LoVo (cell line): ENCODE measurements at places on chromosomes 2 and 18.

DNA sequence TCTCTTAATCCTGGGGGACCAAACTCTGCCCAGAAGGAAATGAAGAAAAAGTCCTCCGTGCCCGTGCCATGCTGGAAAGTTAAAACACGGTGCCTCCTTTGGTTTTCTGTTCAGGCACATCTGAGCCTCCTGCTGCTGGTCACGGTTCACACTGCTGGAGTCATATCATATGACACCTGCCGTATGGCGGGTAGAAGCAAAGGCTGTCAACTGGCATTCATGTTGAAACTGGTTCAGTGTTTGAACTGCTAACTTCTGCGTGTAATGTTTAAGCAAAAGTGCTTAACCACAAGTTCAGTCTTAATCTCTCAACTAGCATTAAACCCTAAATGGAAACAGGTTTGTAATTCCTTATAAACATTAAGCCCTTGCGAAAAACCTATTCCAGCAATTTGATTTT is 3.1 kb downstream of the STK39 start:
- DNase-seq: no peak

- DNase-seq: no peak
Measured at GRCh38 chr2:232309592-232309991, 69.0 kb upstream of the ALPP start.

GRCh38 chr2:127347734-127348392 is 39.9 kb downstream of the MAP3K2 start:
- no peak for DNase-seq

DNA sequence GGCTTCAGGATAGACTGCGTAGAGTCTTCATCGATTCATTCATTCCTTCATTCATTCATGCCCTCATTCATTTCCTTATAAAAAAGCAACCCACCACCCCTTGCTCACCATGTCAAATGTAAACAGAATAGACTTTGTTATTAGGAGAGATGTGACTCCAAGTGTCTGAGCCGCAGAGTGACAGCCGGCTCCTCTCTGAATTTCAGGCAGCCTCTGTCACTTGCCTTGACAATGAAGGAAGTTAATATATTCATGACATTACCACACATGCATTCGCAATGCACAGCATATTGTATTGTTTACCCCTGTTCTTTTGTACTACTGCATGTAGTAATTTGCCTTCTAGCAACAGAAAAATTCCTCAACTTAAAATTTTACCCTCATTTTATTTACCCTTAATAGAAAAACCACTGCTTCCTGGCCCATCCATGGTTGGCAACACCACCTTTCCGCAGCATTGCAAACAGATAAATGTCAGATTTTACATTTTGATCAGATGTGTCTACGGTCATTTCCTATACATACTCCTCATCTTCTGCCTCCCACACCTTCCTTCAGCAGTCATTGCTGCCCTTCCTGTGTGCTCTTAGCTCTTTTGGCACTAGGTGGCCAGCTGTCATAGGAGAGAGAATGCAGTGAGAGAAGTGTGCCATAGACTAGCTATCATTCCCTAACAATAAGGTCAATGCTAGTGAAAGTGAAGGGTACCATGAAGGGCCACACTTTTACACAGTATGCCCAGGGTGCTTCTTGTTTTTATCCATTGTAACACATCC is 1090.8 kb downstream of the BCL11A start:
- DNase-seq: no peak

DNA sequence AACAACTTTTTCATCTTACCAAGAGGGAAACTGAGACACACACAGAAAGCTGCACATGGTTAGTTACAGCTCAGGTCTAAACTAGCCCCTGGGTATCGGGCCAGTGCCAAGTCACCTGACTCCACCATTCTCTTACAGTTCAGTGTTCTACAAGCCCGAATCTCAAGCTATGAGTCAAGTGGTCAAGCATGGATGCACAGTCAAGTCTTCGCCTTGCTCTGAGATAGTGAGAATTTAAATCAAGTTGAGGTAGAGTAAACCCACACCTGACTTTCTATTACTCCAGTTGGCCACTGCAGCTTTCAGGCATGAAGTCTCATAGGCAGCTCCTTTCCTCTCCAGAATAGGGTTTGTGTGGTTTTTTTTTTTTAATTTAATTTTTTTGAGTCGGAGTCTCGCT is 34.5 kb upstream of the ARL5A start:
- DNase-seq: no peak

GRCh38 chr18:4639628-4640310 is 184.7 kb upstream of the DLGAP1 start:
- no peak for DNase-seq

DNA sequence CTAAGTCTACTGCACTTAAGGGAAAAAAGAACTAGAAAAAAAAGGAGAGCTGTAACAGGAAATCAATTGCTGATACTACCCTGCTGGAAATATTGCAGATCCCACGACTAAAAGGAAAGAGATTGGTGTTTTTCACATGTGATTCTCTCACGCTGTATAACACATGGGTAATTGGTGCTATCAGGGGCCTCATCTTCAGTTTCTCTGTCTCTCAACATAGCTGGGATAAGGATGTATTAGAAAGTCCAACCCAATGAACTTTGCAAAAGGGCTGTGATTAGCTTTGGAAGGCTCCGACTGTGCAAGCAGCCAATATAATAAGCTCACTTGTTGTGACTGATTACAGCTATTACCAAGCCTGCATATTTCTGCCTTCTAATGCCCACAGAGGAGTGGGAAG is 133.4 kb downstream of the NRP2 start:
- no peak for DNase-seq

- DNase-seq: no peak
Measured at GRCh38 chr18:2923464-2923863, 76.7 kb downstream of the EMILIN2 start.

GRCh38 chr2:10402062-10402585 is 46.0 kb downstream of the ODC1 start:
- DNase-seq: no peak

GRCh38 chr2:49105506-49105905 is 48.8 kb downstream of the FSHR start:
- DNase-seq: no peak

- no peak for DNase-seq
Measured at GRCh38 chr18:10089881-10090280, 176.1 kb downstream of the VAPA start.

- no peak for DNase-seq
Measured at GRCh38 chr2:96758987-96759386, 1.7 kb upstream of the CNNM4 start.

DNA sequence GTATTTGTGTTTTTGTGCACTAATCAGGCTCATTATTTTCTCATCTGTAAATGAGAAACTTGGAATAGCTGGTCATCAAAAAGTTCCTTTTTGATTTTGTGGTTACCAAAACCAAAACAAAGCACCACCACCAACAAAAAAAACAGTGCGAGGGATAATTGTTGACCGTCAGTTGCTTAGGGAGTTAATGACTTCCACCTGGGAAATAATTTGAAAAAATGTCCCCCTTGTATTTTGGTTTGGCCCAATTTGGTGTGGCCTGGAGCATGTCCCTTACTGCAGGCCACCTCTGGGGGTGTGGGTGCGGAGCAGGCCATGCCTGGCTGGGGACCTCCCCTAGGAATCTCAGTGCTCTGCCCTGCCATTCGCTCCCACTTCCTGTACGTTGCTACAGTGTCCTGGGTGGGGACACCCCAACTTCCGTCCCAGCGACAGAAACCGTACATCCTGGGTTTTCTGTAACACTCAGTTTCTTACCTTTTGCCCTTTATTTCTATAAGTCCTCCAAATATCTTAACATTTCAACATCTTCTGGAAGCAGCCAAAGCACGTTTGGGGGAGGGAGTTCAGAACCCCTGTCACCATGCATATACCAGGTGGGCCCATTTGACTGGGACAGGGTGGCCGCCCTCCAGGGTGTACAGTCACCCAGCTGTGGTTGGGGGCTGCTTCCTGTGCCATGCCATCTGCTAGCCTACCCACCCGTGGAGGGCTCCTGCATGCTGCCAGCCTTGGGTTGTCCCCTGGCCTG is 31.3 kb downstream of the NCK2 start:
- no peak for DNase-seq

DNA sequence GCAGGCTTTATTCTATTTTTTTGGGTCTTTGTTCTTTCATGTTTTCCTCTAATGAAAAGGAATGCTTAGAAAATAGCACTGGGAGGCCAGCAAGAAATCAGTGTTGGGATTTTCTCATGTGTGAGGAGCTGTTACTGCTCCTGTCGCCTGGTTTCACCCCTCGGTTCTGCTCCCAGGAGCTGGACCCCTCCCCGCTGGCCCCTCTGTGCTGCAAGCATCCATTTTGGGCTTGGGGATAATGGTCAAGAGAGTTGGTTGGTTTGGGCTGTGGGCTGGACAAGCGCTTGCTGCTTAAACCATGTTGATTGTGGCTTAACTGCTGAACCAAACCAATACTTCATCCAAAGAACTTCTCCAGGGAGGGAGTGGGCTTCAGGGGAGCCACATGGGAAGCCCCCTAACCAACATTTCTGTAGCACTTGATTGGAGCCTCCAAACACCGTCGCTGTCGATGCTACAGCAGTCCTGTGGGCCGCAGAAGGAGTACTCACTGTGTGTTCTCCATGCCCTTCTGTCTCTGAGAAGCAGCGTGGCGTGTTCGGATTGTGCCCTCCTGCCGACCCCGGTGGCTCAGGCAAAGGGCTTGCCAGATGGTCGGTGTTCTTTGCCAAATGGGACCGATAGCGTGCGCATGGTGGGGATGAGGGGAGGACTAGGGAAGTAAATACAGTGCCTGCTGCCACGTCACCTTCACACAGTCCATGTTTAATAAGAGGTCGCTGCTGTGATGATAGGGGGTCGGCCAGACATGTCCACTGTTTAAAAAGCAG is 40.0 kb downstream of the AGAP1 start:
- no peak for DNase-seq

GRCh38 chr2:72936660-72937355 is 19.5 kb downstream of the EMX1 start:
- no peak for DNase-seq

DNA sequence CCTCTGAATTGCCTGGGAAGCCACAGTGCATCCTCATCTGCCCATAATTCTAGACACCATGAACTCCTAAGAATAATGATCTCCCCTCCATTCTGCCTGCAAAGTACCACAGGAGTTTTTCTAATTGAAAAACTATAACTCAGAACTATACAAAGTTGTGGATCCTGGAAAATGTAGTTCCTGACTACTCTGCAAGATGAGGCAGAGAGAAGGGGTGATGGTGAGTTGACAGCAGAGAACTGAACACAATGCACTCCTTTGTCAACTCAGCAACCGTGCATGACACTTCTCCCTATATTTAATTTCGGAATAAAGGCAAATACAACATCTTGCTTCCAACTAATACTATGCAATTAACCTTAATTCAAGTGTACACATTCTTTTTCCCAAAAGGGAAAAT is 471.1 kb upstream of the FAM98A start:
- no peak for DNase-seq

DNA sequence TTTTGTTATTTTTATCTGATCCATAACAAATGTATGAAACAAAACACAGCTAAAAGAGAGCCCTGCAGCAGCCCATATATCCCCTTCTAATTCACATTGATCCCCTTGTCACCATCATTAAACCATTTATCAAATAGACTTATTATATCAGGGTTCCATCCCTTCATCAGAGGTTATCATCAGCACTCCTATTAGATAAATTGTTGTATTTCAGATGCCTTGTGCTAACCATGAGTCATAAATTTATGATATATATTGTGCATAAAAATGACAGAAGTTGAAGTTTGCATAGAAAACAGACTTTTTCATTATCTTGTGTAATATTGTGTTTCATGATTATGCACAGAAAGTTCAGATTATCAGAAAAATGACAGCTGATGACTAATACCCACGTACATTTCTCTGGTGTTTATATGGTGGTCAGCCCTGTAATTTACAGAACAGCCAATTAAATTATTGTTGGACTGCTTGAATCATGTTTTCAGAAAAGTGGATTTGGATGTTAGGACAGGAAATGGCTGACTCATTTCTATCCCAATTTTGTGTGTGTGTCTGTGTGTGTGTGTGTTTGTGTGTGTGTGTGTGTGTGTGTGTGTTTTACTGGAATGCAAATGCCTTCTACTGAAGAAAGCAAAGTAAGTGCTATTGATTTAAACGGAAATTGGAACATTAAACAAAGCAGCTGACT is 80.9 kb downstream of the PPP1R1C start:
- no peak for DNase-seq

DNA sequence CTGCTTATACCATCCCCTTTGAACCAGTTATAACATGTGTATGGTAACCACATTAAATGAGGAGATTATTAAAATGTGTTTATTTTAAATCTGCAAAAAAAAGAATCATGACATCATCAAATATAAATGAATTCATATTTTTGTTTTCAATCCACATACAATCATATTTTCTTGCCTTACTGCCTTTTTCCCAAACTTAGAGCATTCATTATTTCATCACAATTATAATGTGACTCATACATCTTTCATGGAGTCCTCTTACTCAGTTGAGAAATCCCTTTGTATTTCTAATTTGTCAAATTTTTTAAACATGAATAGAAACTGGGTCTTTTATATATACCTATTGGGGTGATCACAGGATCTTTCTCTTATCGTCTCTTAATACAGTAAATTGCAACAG is 909.6 kb downstream of the DSC3 start:
- DNase-seq: no peak

DNA sequence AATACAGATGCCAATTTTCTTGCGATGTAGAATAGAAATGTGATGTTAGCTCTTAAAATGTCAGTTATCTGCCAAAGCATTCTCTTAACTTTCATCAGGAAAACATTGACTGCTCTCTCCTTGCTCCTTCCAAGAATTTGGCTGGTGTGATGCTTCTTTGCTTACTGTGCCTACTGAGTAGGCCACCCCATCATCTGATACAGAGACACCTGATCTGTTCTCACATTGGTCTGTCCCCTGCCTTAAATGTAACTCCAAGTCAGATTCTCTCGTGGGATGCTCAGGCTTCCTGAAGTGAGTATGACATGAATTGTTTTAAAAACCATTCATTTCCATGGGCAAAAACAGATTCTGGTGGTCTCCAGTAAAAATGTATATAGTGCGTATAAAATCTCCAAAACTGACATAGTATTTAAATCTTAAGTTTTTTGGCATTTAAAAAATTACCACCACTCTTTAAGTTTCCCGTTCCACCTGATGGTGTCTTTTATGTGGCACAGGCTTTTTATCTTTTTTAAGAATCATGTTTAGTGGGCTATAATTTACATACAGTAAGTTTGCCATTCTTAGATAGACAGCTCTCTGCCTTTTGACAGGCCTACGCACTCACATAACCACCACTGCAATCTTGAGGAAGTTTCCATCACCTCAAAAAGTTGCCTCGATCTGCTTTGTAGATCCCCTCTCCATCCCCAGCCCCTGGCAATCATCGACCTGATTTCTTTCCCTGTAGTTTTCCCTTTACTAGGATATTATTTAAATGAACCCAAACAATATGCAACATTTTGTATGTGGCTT is 36.6 kb downstream of the UBE2F start:
- DNase-seq: no peak

DNA sequence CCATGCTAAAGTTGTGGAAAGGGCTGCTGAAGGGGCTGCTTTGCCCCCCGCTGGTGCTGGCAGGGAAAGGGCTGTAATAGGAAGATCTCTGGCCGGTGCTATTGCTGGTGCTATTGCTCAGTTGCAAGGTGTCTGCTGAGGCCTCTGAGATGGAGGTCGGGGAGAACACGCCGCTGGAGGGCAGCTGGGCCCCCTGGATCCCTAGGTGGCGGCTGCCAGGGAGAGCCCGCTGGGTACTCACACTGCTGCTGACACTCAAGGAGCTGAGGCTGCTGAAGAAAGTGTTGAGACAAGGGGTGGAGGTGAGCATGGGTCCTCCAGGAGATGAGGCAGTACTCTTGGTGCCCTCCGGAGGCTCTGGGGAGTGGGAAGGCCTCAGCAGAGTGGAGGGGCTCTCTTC is 4.2 kb downstream of the FOXI3 start:
- DNase-seq: no peak
